Activated CD8-positive, alpha-beta T cell treated with anti-CD3 and anti-CD28 coated beads, Interleukin-2, amount 10 ng/mL, durations not matched to agents 7 days and 5 days (primary cell): ENCODE measurements at places on chromosomes 4 and X. TPM values are rescaled to one million over a fixed set of nuclear protein-coding genes. Genes with fewer than 3 reads are reported as not detected.

DNA sequence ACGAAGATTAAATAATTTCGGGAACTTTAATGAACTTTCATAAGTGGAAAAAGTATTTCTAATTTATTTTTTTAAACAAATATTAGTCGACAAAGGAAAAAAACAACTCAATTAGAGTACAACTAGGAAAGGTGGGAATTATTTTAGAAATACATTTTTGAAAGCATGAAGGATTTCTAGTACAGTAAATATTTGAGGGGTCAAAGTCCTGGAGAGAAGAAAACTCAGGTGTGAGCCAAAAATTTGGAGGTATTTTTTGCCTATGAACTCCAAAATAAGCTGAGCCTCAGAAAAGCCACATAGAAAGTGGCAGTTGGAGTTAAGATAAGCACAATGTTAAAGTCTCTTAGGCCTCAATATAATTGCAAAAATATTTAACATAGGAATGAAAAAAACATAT lies 2017.3 kb downstream of the C4orf33 start:
- H3K27ac ChIP-seq = no peak overlapping the region
- no peaks in the 10 kb centered on the region for H3K4me1 ChIP-seq
- H3K27me3 ChIP-seq = no peaks in the 10 kb centered on the region
- no peak for DNase-seq

- no peak for DNase-seq
- no peaks in the 10 kb centered on the region for H3K4me1 ChIP-seq
- no peak overlapping the region for H3K27ac ChIP-seq
- no peaks in the 10 kb centered on the region for H3K27me3 ChIP-seq
- H3K4me3 ChIP-seq = no peak overlapping the region
Measured at GRCh38 chrX:12564221-12564620, 227.0 kb upstream of the PRPS2 start.

The KLHL13 gene
- not detected for total RNA-seq

DNA sequence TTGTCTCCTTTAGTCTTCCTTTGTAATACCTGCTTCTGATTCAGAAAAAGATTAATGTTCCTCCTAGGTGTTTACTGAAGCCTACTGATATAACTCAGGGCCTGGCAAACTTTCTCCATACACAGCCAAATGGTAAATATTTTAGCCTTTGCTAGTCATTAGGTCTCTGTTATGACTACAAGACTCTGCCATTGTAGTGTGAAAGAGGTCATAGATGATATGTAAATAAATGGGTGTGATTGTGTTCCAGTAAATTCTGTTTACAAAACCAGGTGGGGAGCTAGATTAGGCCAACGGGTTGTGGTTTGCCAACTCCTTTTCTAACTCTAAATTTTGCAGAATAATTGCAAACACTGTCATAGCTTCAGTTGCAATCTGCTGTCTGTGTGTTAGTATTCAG lies 568.1 kb upstream of the GNPDA2 start:
- H3K27ac ChIP-seq = no peak overlapping the region
- no peak overlapping the region for H3K4me3 ChIP-seq
- DNase-seq = no peak
- no peaks in the 10 kb centered on the region for H3K4me1 ChIP-seq

- H3K4me1 ChIP-seq = no peaks in the 10 kb centered on the region
- H3K27ac ChIP-seq = no peak overlapping the region
- H3K4me3 ChIP-seq = no peak overlapping the region
Measured at GRCh38 chr4:125266901-125267604, 47.7 kb upstream of the FAT4 start.

The RAB39B gene
- 7.5 TPM for total RNA-seq

The ARAP2 gene
- 35.5 TPM for total RNA-seq

The PCDH7 gene
- total RNA-seq = not detected

DNA sequence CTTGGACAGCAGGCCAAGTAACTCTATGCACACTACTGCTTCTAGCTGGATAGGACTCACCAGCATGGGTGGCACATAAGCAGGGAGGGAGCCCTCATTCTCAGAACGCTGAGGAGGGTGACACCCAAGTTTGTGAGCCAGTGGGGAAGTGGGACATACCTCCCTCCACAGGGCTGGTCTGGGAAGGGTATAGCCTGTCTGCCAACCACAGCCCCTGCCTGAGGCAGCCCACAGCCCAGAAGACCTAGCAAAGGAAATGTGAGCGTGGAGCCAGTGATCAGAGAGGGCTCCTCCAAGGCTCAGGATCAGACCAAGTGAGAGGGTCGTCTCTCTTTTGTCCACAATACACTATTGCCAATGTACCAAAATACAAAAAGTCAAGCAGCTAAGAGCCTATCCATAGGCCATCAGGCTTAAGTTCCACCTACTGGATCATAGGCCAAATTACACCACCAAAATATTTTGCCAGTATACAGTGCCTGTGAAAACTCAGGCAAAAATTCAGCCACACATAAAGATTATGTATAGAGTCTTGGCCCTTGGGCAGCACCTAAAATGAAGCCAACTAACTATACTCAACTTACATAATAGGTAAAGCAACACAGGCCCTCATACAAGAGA lies 1203.1 kb downstream of the PCDH18 start:
- H3K27me3 ChIP-seq = no peaks in the 10 kb centered on the region
- H3K36me3 ChIP-seq = no peaks in the 10 kb centered on the region
- no peak overlapping the region for H3K4me3 ChIP-seq

DNA sequence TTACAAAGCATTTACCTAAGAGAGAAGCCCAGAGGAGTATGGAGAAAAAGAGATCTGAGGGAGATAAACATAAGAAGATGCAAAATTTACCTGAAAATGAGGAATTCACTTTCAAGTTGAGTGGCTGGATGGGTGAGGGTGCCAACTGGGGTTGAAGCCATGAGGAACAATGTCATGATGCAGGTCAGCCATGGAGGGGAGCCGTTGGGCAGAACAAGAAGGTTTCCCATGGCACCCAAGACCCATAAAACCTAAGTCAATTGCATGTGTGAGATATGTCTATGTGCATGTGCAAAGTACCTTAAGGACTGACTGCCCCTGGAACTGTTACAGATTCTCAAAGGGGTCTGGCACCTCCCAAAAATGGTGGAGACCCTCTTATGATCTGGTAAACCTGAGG lies 46.6 kb upstream of the PRRG1 start:
- H3K36me3 ChIP-seq = no peaks in the 10 kb centered on the region
- no peak overlapping the region for H3K27ac ChIP-seq
- H3K27me3 ChIP-seq = no peaks in the 10 kb centered on the region
- DNase-seq = no peak
- H3K4me1 ChIP-seq = no peaks in the 10 kb centered on the region

The SORCS2 gene
- not detected for total RNA-seq

- no peaks in the 10 kb centered on the region for H3K4me1 ChIP-seq
- H3K4me3 ChIP-seq = no peak overlapping the region
- H3K27ac ChIP-seq = no peak overlapping the region
- no peaks in the 10 kb centered on the region for H3K36me3 ChIP-seq
Measured at GRCh38 chr4:7193030-7193958, 956 bp downstream of the SORCS2 start.

DNA sequence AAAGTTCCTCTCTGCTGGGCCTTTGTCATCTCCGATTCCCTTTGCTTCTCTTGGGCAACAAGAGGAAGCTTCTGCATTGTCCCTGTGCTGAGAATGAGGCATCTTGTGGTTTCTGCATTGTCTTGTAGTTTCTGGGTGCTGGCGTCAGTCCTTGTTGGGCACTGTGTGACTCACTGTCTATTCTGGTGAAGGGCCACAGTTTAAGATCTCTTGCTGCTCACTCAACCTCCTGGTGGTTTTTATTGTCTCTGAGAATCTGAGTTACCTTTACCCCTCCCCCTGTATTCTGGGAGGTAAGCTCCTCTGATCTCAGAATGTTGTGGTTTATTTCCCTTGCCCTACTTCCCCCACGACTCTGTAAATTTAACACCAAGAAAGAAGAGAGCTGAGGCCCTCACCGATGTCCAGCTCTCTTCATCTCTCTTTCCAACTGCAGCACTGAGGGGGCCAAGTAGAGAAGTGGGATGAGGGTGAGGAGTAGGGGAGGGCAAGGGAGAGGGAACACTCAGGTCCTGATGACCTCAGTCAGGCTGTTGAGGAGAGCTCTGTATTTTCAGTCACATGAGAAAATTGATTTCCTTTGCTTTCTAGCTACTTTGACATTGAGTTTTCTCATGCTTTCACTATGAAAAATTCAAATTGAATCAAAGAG lies 441.6 kb upstream of the PITX2 start:
- H3K4me1 ChIP-seq = no peaks in the 10 kb centered on the region

DNA sequence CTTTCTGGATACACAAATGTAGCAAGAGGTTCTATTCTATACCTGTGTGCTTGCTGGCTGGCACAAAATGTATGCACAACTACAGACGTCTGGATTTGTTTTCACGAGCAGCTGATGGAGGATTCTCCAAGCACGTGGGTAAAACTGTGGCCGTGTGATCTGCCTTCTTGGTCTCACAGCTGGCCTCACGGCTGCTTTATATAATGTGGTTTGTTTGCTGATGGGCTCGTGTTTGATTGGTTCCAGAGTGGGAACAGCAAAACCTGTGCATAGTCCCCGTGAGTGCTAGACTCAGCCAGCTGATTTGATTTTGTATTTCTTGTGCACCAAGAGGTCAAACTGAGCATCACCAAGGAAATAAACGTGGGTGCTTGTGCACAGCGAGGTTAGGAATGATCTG lies 262.6 kb upstream of the RPS6KA3 start:
- no peak for DNase-seq
- peaks cover 30% of the 10 kb centered on the region for H3K27me3 ChIP-seq
- no peak overlapping the region for H3K27ac ChIP-seq
- H3K4me3 ChIP-seq = no peak overlapping the region
- H3K4me1 ChIP-seq = peaks cover 8% of the 10 kb centered on the region

DNA sequence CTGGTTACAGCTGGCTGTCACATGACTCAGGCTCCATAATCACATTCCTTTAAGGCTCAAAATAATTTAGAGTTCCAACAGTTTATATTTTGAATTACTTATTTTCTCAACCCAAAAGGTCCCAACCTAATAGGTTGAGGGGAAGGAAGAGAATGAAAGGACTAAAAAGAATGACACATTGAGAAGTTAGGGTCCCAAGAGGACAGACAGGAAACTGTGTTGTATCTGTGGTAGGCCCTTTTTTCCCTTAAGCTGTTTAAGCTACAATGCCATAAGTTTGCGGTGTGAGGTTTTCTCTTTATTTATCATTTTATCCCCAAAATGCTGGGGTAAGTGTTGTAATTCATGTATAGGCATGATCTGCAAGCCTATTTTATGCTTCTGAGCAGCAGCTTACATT lies 290.2 kb downstream of the ZNF674 start:
- no peak for DNase-seq
- H3K4me3 ChIP-seq = no peak overlapping the region
- H3K27ac ChIP-seq = no peak overlapping the region
- no peaks in the 10 kb centered on the region for H3K36me3 ChIP-seq

DNA sequence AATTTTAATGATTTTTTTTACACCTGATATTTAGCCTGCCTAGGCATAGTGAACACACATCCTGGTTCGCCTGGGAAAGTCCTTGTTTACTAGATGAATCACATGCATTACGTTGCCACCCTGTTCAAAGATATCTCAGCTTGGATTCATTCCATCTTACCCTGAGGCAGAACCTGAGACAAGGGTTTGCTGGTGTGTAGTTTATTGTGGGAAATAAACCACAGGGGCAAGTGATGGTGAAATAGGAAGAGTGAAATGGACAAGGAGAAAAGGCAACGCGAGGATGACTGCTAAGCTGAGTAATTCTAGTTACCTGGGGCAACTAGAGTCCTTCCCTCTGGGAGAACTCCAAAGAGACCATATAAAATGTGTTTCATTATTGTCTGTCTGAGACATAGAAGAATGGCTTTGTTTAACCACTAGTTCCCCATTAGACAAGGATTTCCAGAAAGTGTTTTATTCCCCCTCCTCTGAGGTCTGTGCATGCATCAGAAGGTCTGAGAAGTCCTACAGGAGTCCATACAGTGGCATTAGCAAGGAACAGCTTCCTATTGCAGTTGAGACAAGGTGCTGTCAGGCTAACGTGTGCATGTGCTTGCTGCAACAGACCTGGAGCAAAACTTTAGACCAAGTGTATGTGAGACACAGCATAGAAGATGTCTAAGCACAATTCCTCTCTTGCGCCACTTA lies 797.3 kb upstream of the FRG1 start:
- no peak overlapping the region for H3K4me3 ChIP-seq
- no peak overlapping the region for H3K27ac ChIP-seq
- H3K36me3 ChIP-seq = no peaks in the 10 kb centered on the region
- no peaks in the 10 kb centered on the region for H3K27me3 ChIP-seq
- DNase-seq = no peak

GRCh38 chr4:86043755-86044592 lies 315.9 kb downstream of the MAPK10 start:
- peaks cover 2% of the 10 kb centered on the region for H3K27me3 ChIP-seq
- no peak overlapping the region for H3K27ac ChIP-seq
- no peaks in the 10 kb centered on the region for H3K4me1 ChIP-seq
- no peak overlapping the region for H3K4me3 ChIP-seq
- DNase-seq = peak; percentile 26
